ENCODE measurements at places on chromosomes 11 and 22. TPM values are rescaled to one million over a fixed set of nuclear protein-coding genes. Genes with fewer than 3 reads are reported as not detected.

DNA sequence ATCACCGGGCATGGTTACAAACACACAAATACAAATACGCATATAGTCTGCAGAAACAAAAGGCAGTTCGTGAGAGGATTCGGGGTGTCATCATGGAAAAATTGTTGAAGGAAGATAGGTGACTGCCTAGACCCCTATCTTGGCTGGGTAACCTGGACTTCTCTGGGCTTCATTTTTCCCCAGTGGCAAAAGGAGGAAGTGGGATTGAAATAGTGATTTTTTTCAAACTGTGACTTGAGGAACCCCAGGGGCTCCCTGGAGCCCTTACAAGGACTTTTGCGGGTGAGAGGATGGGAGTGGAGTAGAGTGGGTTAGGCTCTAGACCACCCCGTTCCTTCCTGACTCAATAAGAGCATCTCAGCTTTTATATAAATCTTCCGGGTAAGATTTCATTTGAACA lies 1.0 kb upstream of the ELF5 start:
- ATAC-seq, result no peak

SLC29A2 gene
- 0.77 TPM for total RNA-seq

- ATAC-seq, result no peak
Observed at GRCh38 chr11:33064866-33065265, 25.5 kb downstream of the TCP11L1 start.

FXYD2 gene
- 0.94 TPM for total RNA-seq

DNA sequence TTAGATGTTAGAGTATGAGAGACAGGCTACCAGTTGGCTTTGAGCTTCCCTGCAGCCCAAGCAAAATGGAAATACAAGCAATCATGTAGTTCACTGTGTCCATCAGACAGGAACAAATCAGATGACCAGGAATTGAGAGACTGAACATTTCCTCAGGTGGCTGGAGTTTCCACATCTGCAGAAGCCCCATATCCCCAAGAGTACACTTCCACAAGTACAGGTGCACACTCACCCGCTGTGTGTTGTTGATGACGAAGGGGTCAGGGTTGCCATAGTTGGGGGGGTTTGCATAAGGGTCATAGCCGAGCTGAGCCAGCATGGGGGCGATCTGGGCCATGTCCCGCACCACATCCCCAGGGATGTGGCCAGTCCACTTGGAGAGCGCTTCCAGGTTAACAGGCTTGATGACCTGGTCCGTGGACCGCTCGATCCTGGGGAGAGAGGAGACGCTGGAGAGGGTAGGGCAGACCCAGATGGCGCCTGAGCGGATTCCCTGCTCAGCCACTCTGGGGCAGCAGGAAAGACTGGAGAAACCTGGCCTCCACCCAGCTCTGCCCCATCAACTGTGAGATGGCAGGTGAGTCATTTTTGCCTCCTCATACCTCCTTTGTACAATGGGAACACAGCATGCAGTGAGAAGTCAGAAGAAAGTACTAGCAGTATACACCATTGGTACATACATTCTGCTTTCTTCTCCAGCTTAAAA lies 23.9 kb upstream of the TFIP11 start:
- ATAC-seq, result no peak

DNA sequence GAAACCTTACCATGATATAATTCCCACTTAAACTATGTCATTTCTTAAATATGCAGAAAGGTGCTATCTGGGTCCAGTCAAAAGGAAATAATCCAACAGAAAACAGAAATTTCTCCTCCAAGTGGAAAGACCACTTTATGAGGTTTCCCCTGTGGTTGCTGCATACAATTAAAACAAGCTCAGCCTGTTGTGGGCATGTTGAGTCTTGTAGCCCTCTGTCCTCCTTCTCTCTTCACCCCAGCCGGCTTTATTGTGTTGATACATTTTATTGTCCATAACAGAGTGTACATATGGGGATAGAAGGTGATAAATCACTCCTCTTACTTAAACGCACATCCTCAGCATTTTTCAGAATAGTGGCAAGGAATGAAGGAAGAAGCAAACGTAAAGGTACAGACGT lies 126.0 kb upstream of the MTNR1B start:
- ATAC-seq, result no peak

OR51V1 gene
- not detected for total RNA-seq

- no peak for ATAC-seq
Observed at GRCh38 chr11:10158461-10158860, 135.6 kb downstream of the SBF2 start.

YWHAH gene
- total RNA-seq, result 201 TPM

GRCh38 chr11:64243236-64243854 lies 2.5 kb downstream of the FKBP2 start:
- ATAC-seq, result no peak

DNA sequence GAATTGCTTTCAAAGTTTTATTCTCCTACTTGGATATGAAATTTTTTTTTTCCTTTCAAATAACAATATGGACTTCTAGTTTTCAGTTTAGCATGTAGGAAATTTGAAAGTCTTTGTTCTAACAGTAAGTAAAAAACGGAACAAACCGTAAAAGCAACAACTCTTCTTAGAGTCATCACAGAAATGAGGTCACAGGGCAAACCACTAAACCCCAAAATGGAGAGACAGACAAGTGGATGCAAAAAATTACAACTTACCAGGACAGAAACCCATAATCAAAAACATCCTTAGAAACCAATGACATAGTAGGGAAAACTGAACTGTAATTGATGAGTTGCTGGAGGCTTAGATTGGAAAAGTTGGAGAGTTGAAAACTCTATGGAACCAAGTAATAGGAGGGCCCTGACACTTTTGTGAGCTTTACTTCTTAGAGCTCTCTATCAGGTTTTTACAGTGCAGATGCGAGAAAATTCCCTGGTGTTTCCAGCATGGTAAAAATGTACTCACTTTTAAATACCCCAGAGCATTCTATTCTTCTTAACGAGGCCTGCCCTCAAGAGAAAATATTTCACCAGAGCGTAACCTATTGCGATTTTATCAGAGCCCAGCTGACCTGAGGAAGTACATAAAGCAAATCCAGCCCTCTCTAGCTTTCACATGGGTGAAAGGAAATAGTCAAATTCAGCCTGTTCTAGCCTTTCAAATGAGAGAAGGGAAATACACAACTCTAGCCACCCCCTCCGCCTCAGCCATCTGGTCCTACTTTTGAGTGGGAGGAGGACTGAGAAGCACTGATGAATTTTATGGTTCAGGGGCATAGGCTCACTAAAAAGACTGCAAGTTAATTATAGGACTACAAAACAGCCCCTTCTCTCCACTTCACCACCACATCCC lies 39.1 kb downstream of the CASP12 start:
- no peak for ATAC-seq
